ENCODE measurements at places on chromosomes 12 and 14.
A peak's percentile ranks its signal among the peaks of the same experiment; 100 is the strongest.

GRCh38 chr12:109014984-109015765, 5.7 kb downstream of the SVOP start:
- no peak for ATAC-seq

DNA sequence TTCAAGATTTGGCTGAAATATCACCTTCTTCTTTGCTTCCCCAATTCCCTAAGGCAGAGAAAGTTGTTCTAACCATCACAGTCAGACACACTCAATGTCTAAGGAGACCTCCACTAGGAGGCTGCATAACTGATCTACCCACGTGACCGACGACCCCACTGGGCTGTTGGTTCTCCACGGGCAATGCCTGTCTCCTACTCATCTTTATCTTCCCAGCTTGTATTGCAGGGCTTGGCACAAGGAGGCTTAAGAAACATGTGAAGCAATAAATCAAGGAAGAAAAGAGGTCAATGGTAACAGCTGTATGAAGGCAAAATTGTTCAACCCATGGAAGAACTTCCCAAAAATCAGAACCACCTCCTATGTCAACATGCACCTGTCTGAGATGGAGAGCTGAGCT, 27.1 kb downstream of the NT5DC3 start:
- peak; percentile 29 for ATAC-seq

DNA sequence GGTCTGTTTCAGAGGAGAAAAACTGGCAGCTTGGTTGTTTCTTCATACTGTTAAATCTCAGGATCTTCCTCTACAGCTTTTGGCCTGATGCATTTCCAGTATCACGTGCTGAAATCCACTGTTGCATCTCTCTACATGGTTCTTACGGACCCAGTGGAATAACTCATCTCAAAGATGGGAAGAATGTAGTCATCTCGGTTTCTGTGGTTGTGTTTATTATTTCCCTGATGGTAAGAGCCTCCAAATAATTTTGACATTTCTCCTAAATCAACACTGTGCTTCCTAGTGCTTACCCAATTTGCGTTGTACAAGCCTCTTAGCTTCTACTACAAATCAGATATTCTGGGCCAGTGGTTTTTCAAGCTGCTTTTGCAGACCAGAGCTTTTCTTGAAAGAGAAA, 812.8 kb downstream of the C12orf50 start:
- ATAC-seq, result no peak

DNA sequence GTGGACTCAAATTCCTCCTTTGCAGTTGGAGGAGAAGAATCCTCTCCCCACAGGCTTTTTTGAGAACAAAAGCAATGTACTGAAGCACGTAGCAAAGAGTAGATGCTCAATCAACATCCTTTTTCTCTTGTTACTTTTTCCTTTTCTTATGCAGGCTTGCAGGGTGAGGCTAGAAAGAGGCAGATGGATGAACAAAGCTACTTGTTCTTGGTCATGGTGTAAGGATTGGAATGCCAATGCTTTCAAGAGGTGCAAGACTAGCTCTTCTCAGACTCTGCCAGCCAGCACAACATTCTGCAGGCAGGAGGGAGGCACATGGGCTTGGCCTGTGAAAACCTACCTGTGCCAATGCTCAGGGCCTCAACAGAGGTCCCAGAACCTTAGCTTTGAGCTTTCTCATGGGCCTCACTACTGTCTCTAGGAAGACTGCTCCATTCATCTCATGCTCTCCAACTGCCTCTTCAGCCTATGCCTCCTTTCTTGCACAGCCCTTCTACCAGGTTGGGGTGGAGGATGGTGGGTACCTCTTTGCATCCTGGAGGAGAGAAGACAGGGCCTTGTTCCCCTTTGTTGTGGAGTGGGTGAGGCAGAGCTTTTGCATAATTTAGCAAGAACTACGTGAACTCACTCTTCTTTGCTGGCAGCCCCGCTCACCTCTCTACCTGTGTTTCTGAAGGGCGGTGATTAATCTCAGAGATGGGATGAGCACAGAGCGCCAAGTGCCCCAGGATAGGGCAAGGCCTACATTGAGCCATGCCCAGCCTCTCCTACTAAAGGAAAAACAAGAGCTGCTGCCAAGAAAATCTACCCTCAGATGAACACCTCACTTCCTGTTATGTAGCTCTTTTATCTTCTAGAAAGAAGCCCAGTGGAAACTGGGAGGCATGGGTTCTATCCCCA, 1119.7 kb downstream of the VRK1 start:
- no peak for ATAC-seq

DNA sequence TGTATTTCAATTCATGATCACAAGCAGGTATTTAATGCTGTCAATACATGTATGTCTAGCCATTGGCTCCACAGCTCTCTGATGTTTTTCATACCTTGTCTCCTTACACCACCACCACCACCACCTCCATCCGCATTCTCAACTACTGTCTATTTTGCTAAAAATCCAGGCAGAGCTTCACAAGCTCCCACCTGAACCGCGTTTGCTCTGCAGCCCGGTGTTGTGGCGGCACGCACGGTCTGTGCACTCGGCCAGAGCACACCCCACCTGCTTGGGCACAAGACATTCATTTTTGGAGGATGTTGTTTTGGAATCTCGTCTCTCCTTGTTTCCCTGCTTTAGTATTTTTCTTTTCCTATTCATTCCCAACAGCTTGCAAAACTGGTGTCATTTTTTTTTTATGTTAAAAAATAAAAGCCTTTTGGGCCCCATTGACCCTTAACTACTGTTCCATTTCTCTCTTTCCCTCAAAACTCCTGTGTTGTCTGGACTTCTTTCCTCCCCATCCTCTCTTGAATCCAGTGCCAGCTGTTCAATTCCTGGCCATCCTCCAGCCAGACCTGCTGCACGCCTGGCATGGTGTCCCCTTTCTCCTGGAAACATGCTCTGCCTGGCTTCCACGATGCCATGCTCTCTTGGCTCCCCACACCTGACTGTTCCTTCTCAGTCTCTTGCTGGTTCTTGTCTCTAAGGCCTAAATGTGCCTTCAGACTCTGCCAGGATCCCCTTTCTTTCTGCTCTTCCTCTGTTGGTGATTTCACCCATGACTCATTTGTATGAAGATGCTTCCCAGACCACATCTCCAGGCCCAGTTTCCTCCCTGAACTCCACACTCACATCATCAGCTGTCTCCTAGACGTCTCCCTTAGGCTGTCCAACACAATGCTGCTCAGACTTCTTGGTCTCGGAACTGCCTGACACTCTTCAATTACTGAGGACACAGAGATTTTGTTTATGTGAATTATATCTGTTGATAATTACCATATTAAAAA, 37.9 kb downstream of the PIWIL1 start:
- no peak for ATAC-seq

DNA sequence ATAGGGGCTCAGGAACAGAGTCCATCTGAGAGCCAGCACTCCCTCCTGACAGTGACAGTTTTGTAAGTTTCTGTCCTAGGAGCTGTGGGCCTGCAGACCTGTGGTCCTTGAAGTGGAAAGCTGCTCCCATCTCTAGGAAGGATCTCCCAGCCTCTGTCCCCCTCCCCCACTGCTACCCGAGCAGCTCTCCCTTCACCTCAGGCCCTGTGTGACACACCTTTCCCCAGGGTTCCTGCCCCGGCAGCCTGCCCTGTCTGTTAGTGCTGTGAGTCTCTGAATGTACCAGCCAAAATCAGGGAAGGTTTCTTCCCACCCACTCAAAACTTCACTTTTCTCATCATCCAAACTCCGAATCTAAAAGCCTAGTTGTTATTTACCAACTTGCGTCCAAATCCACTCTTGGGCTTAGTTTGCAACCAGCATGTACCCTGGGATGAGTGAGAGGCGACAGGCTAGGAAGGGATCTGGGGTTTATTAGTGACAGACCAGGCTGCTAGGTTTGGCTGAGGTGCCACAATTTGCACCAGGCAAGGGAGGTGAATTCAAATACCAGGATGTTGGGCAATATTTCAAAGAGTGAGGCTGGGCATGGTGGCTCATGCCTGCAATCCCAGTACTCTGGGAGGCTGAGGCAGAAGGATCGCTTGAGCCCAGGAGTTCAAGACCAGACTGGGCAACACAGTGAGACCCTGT, 39.9 kb downstream of the NINJ2 start:
- ATAC-seq, result no peak

- ATAC-seq, result no peak
Measured at GRCh38 chr12:86435053-86435452, 178.9 kb upstream of the MGAT4C start.

- no peak for ATAC-seq
Measured at GRCh38 chr12:26238341-26239121, 43.2 kb downstream of the SSPN start.

DNA sequence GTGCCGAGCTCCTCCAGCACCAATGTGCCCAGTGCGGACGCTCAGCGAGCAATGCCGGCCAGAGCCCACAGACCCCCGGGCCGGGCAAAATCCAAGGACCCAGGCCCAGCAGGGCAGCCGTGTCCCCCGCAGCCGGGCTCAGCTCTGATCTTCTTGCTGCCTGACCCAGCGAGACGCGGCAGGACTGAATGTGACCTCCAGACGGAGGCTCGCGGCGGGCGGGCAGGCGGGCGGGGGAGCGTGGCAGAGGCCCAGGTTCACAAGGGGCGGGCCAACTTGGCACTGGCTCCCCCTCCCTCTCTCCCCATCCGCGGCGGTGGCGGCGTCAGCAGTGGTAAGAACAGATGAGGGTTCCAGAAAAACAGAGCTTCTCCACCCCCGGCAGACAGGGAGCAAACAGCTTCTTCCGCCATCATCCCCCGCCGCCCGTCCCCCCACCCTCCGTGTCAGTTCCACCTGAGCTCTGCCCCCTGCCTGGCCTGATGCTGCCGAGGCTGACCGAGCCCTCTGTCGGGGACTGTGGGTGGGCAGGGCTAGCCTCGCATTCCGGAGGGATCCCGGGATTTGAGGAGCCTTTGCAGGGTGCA, 94.3 kb downstream of the RFLNA start:
- peak; percentile 54 for ATAC-seq

GRCh38 chr12:53476769-53477209, 22.5 kb downstream of the MAP3K12 start:
- ATAC-seq, result peak; percentile 28

DNA sequence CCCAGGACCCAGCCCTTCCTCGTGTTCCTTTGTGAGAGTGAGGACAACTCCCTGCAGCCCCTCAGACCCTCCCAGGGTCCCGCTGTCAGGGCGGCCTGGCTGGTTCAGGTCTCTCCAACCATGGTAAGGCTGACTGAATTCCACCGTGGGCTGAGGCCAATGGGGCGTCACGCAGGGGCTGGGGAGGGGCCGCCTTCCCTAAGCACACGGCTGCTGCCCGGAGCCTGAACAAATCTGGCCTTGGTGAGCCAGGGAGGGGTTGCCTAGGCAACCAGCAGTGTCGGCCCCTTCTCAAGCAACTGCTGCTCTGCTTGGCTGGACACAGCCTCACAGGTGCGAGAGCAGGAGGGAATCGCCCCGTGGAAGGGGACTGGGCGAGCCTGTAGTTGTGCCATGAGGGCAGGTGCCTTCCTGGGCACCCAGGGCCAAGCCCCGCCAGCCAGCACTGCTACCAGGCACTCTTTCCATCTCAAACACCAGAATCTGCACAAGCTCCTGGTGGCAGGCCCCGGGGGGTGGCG, 37.0 kb upstream of the GALNT9 start:
- no peak for ATAC-seq

DNA sequence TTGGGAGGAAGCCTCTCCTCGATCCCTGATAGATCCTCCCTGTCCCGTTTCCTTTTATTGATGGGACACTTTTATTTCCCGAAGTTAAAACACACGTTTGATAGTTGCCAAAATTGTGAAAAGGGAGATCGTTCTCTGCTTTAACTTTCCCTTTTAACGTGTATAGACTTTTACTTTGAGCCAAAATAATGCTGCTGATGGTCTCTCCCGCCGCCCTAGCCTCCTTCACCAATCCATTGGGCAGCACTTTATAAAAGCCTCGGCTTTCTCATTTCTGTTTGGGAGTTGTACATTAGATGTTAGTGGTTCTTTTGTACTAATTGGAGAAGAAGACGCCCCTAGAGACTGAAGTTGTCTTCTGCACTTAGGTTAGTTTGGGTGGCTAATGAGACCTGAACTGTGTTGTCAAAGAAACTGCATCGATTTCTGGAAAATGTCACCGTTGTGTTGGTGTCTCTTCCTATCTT, 1.4 kb downstream of the TMTC2 start:
- no peak for ATAC-seq

DNA sequence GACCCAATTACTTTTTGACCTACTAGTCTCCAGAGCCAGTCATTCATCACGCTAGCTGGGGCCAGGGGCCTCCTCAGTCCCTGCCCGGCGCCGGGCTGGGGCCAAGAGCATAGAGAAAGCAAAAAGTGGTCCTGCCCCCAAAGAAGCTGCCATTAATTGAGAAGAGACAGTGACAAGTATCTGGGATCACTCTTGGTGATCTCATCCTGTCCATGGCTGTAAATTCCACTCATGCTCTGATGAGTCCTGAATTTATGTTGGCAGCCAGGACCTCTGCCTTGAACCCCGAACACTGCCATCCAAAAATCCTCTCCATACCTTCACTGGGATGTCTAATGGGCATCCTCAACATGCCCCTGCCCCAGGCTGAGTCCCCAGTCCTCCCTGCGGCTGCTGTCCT, 34.4 kb upstream of the DLK1 start:
- ATAC-seq, result peak; percentile 6

GRCh38 chr12:67994046-67994445, 4.8 kb downstream of the IFNG-AS1 start:
- ATAC-seq, result no peak

DNA sequence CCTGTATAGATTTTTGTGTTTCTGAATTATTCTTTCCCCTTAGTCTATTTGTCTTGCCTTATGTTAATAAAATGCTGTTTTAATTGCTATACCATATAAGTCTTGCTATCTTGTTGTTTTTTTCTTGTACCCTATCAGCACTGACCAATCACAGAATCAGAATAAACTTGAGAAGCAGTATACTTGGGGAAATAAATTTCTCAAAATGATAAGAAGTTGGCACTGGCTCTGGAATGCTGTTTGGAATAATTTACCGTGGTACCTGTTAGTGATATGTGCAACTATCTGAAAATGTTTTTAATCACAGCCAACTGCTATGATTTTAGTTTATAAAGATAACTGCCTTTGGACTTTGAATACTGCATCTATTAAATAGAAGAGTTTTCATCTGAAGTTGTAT, 37.9 kb upstream of the EPS8 start:
- no peak for ATAC-seq

DNA sequence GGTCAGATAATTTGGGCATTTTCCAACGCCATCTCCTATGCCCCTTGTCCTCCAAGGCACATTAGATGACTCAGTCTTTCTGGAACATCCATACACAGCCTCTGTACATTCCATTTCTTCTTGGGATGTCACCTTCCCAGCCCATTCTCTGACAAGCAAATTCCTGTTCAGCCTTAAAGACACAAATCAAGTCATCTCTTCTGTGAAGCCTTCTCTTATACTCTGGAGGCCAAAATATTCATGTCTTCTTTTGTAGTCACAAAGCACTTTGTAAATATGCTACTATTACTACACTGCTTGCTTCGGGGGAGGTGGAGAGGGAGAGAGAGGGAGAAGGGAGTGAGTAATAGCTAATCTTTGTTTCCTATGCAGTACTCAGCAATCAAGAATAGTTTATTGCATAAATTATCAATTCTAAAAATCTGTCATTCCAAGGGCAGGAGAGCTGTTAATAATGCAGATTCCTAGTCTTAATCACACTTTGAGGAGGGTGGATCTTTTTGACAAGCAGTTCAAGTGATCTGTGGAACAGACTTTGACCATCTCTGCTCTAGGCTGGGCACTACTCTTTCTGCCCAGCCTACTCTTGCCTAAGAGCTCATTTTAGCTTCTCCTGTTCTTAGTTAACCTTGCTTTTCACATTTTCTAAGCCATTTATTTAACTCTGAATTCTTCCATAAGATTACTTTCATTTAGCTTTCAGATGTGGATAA, 27.9 kb downstream of the KCNMB4 start:
- no peak for ATAC-seq

- no peak for ATAC-seq
Measured at GRCh38 chr12:81295251-81295650, 217.4 kb downstream of the ACSS3 start.

- no peak for ATAC-seq
Measured at GRCh38 chr14:33165144-33165925, 226.7 kb downstream of the NPAS3 start.
